Memory B cell (primary cell): ENCODE measurements at places on chromosomes 4 and X.

- H3K4me1 ChIP-seq, result no peaks in the 10 kb centered on the region
- no peaks in the 10 kb centered on the region for H3K36me3 ChIP-seq
- H3K27me3 ChIP-seq, result no peaks in the 10 kb centered on the region
- H3K27ac ChIP-seq, result no peak overlapping the region
- no peak overlapping the region for H3K4me3 ChIP-seq
These were observed 172.7 kb downstream of the NHS start for GRCh38 chrX:17547658-17548057.

DNA sequence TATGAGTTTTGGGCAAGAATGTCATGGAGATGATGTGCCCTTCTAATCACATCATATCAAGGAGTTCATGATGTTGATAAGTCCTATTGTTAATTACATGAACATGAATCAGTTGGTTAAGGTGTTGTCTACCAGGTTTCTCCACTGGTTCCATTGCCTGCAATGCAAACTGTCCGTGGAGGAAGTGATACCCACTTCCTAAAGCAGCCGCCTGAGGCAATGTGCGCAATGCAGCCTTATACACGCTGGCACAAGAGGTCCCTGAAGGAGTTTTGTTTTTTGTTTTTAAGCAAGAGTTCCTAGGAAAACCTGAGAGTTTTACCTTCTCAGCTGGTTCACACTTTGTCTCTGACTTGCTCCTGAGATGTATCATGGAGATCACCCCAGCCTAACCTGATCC is 5.9 kb upstream of the GPKOW start:
- no peak for DNase-seq
- no peaks in the 10 kb centered on the region for H3K27me3 ChIP-seq
- peaks cover 2% of the 10 kb centered on the region for H3K4me1 ChIP-seq
- no peak overlapping the region for H3K27ac ChIP-seq
- H3K36me3 ChIP-seq, result no peaks in the 10 kb centered on the region

DNA sequence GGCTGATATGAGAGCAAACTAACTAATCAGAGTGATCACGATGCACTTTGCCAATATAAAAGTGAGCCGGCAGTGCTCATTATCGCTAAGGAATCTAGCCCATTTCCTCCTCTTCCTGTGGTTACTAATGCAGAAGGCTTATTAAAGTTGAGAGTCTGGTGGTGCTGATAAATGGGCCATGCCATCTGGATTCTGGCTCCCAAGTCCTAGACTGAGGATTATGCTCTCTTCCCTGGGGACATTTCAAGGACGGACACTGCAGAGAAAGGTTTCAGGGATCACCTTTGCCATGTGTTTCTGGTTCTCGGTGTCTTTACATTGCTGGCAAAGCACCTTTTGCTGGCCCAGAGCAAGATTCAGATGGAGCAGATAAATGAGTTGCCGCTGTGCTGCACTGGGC is 85.3 kb downstream of the RTL5 start:
- no peak overlapping the region for H3K27ac ChIP-seq
- H3K27me3 ChIP-seq, result peaks cover 3% of the 10 kb centered on the region
- H3K4me3 ChIP-seq, result no peak overlapping the region
- no peak for DNase-seq
- H3K4me1 ChIP-seq, result peaks cover 3% of the 10 kb centered on the region
- no peaks in the 10 kb centered on the region for H3K36me3 ChIP-seq

GRCh38 chr4:143458966-143459365 is 54.5 kb upstream of the SMARCA5 start:
- H3K36me3 ChIP-seq, result no peaks in the 10 kb centered on the region
- H3K27ac ChIP-seq, result no peak overlapping the region

DNA sequence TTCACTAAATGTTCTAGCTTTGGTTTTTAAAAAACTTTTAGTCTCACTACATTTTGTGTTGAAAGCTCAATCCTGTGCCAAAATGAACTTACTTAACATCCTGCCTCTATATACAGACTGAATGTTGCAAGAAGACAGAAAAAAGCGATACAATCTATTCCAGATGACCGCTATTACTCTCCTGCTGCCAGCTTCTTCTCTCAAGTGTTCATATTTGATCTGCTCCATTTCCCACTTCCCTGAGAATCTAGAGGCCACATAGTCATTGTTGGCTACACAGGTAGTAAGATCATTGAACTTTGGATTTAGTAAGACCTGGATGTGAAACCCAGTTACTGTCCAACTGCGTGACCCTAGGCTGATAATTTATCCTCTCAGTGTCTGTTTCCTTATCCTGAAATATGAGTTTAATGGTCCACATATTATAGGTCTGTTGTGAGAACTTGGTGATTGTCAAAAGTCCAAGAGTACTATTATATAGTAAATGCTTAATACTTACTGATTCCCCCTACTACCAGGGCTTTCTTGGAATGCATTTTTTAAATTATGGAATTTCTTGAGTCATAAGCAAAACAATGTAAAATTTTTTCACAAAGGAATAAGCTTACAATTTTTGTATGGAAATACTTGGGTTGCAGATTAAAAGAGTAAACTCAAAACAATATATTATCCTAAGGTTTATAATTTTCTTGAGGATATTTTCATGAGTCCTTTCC is 976.8 kb upstream of the ADGRL3 start:
- H3K27ac ChIP-seq, result no peak overlapping the region
- no peak for DNase-seq
- H3K4me3 ChIP-seq, result no peak overlapping the region

DNA sequence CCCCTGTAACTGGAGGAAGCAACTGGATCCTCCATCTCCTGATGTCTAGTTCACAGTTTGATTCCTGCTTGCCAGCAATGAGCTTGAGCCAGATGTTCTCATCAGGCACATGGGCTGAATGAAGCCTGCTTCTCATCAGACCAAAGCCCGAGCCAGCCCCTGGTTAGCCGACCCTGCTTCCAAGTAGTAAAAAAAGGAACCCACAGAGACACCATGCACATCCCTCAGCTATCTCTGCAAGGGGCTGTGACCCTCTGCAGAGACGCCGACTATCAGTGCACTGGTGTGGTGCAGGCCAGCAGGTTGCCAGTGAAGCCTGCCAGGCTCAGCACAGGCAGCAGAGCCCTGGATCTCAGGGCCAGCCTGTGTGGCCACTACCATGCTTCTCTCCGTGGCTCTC is 2.8 kb downstream of the DCTD start:
- DNase-seq, result no peak
- H3K36me3 ChIP-seq, result peaks cover 34% of the 10 kb centered on the region
- no peaks in the 10 kb centered on the region for H3K27me3 ChIP-seq
- H3K4me3 ChIP-seq, result no peak overlapping the region
- H3K4me1 ChIP-seq, result peaks cover 27% of the 10 kb centered on the region
- no peak overlapping the region for H3K27ac ChIP-seq
